ENCODE measurements at places on chromosomes 12 and 14.

GRCh38 chr12:47943623-47944340 lies 19.6 kb upstream of the TMEM106C start:
- no peak for DNase-seq

DNA sequence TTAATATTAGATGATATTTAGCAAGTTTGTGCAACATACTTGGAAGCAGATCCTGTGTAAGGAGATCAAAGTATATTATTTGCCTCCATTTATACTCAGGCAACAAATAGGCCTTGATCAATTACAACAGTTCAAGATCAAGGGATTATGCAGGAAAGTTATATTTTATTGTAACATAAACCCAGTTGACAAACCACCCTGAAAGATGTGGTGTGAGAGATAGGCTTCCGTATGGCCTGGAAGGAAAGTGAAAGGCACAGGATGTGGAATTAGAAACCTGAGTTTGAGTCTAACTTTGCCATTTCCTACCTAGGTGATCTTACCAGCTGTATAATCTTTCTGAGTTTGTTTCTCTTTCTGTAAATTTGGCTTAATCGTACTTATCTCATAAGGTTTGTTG lies 284.1 kb downstream of the BMP4 start:
- no peak for DNase-seq

DNA sequence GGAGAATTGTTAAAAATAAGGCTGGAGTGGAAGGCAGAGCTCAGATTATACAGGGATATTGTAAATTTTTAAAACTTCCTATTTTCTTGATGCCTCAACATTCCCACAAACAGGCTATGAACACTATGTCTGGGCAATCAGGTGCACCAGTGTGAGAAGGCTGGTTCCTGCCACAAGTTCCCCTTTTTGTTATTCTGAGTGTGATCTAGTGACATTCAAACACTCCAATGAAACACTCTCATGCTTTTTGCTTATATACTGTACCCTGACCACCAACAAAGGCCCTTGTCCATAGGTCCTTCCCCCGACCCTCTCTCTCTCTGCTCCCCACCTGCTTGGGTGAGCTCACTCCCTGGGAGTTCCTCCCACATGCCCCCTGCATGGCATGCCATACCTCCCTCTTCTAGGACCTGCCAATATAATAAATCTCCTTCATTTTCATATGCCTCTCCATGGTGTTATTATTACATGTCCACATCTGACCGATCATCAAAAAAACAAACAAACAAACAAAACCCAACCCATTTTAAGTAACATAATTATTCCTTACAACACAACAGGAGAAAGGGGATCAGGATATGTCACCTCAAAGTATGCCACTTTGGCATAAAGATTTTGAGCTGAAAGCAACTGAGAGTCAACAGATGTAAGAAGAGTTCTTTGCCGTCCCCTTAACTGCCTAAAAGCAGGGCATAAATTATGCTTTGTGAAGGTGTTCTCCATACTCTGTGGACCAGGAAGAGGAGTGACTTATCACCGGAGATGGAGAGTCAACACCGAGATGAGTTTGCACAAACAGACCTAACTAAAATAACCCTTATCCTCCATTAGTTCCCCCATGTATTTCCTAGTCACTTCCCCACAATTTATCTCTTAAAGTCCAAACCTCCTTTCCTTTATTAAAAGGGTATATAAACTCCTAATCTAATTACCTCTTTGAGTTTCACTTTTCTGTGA lies 42.5 kb upstream of the CATSPERB start:
- no peak for DNase-seq

DNA sequence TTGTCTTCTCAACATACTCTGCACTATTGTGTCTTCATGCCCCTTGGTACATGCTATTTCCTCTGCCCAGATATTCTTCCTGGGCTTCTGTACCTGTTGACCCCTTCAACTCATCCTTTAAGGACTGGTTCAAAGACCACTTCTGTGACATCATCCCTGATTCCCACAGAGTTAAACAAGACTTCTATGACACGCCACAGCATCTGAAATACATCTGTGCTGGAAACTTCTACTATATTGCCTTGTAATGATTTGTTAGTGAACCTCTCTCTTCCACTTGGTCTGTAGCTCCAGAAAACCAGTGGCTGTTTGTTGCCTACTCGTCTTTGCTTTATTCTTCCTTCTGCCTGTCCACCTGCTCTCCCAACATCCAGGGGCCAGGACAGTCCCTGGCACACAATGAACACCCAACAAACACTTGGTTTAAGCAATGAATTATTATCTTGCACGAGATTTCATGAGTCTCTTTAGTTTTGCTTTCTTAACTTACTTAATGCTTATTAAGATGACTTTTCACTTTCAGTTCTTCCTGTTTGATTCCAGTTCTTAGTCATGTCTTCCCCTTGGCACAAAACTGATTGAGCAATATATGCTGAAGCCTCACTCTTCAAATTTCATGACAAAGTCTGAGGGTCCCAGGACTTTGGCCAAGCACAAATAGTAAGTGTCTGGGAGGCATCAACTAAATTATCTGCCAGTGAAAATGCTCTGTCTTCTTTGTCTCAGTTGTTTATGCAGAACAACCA lies 485.9 kb downstream of the APAF1 start:
- no peak for DNase-seq

- no peak for DNase-seq
Observed at GRCh38 chr12:47504775-47505446, 200.9 kb downstream of the RPAP3 start.

Data from activated naive CD4-positive, alpha-beta T cell treated with Interleukin-2 at 50 U/mL for 16 hours (primary cell).